ENCODE measurements at places on chromosomes 2 and 18.

DNA sequence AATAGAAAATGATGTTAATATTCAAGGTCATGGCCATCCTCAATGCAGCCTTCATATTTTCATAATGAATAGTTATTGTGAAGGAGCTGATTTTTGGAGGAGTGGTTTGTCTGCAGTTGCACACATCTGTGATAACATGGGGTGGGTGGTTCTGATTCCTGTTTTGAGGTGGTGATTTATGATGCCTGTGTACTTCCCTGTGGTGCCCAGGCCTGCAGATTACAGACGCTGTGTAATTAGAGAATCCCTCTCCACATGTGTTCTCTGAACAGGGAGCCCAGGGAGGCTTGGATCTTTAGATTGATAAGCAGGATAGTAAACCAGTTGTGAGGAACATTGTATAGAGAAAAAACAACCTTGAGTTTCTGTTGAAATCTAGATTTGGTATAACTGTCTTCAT is 117.5 kb downstream of the AGAP1 start:
- no peak for DNase-seq

DNA sequence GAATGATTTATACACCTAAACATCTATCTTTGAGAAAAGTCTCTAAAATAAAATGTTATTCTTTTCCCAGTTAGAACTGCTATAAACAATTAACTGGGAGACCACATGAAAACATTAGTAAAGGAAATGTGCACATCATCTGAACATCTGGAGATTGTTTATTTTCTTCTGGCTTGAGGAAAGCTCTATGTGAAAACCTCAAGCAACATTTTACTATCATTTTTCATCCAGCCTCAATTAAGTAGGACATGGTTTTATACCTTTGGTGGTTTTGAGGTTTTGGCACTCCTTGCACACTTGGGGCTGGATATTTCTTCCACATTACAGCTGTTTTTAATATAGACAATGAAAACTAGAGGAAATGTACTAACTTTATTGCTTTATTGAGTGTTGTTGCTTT is 609.5 kb upstream of the SLC8A1 start:
- no peak for DNase-seq

DNA sequence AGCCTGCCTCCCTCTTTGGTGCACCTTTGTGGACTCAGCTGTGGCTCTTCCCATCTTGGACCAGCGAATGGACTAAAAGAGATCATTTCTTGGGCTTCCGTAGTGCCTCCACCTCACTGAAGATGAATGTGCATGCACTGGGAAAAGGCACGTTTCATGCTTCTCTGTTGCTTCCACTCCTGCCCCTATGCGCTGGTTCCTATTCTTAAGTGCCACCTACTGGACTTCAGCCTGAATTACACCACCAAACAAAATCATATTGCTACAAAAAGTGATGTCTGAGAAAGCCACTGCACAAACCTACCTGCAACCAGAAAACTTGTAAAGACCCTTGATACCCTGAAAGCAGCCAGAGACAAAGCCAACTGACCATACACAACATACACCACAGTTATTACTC is 695.6 kb downstream of the TSN start:
- DNase-seq, result no peak

DNA sequence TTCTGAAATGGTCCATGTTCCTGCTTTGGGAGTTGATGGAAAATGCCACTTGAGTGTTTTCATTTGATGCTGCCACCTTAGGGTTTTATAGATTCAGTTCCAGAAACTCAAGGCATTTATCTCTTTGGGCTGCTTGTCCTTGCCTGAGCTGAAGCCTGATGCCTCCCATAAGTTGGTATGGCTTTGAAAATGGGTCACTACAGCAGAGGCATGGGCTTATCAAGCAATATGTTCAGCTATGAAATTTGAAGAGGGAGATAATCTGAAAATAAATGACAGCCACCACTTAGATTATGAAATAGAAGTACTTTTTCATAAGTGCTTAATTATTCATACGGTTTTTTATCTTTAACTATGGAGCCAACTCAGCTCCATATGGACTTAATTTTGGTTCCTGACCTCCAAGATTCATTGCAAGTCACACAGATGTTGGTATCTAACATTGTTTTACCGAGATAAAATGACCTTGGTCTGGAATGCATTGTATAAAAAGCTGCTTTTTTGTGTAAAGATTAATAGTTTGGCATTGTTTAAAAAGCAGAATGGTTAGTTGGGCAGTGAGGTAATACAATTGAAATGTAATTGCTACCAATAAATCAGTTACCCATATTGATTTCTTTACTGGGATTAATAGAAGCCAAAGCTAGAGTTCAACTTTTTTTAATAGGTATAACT is 4.5 kb downstream of the SLC14A1 start:
- DNase-seq, result no peak

DNA sequence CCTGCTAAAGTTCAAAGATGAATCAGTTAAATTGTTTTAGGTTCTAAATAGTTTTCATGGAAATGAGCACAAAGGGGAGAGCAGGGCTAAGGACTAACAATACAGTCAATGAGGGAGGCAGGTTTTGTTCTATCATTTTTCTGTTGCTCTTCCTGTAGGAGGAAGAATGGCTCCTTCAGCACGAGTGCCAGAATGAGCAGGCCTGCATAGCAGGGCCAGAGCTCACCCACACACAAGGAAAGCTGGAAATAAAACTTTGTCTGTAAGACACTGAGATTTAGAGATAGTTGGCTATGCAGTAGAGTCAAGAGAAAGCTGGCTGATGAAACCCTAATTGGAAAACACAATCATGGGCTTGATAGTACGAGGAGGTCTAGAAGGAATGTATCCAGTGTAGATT is 313.3 kb downstream of the MBD2 start:
- DNase-seq, result no peak

- DNase-seq, result no peak
Measured at GRCh38 chr18:13309031-13309747, 90.6 kb downstream of the LDLRAD4 start.

GRCh38 chr2:145041706-145042105 is 521.8 kb upstream of the ZEB2 start:
- no peak for DNase-seq

GRCh38 chr2:39728941-39729351 is 50.1 kb downstream of the THUMPD2 start:
- no peak for DNase-seq

DNA sequence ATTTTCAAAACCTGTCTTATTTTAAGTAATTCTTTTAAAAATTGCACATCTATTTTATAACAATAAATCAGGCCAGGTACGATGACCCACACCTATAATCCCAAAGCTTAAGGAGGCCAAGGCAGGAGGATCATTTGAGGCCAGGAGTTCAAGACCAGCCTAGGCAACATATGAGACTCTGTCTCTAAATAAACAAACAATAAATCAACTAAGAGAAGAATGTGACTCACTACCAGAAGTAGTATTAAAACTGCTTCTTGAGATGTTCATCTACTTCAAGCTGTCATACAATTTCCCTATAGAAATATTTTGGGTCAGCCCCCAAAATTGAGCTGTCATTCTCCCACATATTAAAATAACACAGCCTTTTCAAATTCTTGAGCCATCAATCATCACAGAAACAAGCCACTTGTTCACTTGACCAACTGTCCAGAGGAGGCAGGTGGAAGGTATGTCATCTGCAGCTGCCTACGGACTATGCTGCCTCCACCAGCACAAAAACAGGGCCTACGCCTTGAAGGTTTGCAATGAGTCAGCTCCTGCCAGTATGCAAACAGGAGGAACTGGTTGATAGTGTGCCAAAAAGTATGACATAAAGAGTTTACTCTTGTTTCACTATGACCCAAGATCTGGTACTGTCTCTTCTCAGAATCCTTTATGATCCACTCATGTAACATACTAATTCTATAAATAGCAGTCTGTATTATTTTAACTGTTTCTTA is 33.6 kb downstream of the KIDINS220 start:
- DNase-seq, result peak; percentile 3

- DNase-seq, result no peak
Measured at GRCh38 chr2:226123300-226123699, 676.3 kb downstream of the IRS1 start.

GRCh38 chr18:10814336-10814735 is 288.5 kb downstream of the NAPG start:
- no peak for DNase-seq

GRCh38 chr2:21519821-21520220 is 396.1 kb downstream of the TDRD15 start:
- DNase-seq, result no peak

- no peak for DNase-seq
Measured at GRCh38 chr2:158753641-158754611, 41.2 kb upstream of the DAPL1 start.

DNA sequence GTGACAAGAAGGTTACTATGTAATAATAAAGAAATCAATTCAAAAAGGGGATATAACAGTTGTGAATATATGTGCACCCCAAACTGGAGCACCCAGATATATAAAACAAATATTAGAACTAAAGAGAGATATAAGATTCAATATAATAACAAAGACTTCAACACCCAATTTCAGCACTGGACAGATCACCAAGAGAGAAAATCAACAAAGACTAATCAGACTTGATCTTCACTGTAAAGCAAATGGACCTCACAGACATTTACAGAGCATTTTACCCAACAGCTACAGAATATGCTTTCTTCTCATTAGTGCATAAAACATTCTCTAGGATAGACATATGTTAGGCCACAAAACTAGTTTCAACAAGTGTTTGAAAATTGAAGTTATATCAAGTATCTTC is 287.7 kb downstream of the DSC3 start:
- no peak for DNase-seq

GRCh38 chr2:10382354-10383061 is 65.6 kb downstream of the ODC1 start:
- no peak for DNase-seq

GRCh38 chr2:146952696-146953095 is 892.1 kb upstream of the ACVR2A start:
- no peak for DNase-seq

DNA sequence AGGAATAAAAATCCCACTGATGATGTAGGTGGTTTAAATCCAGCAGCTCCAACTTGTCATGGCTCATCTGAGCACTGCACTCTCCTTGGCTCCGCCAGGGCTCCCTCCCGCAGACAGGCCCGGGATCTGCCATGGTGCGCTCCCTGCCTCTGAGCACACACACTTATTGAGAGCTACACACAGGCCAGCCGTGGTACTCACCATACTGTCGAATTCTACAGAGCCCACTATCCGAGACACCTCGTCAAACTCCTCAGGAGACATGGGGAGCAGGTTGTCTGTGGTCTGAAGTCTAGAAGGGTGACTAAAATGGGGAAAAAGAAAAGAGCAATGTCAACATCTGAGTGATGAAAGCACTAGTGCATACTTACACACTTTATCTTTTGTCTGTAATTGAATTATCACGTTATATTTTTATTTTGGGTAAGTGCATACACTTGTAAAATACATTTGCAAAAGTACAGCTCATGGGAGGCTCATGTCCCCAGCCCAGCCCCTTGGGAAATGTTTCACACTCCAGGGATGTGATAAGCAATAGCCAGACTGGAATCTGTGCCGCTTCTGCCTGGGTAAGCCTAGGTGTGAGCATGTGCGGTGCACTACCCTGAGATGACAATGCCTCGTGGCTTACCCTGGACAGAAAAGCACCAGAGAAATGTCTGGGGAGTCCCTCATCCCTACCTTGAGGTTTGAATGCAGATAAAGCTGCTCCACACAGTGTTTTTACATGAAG is 39.2 kb downstream of the STAT1 start:
- DNase-seq, result no peak

DNA sequence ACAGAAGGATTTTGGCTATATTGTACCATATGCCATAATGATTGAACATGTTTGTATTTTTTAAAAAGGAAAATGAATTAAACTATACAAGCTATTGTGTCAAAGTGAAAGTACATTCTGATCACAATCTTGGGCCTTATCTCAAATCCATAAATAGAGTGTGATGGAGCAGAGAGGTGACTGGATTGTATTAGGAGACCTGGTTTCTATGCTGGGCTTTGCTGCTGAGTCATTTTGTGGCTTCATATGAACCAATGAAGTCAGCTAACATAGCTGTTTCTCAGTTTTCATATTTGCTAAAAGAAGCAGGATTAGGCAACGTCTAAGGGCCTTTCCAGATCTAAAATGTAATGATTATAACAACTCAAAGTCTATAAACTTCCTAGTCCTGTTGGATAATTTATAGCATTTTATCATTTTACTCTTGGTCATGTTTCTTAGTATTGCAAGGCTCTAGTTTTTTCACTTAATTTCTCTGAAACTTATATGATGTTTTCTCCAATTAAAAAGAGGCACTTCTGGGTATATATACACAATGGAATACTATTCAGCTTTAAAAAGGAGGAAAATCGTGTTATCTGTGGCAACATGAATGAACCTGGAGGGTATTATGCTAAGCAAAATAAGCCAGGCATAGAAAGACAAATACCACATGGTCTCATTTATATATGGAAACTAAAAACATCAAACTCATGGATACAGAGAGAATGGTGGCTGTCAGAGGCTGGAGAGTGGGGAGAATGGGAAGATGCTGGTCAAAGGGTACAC is 112.3 kb downstream of the MEP1B start:
- DNase-seq, result no peak

- no peak for DNase-seq
Measured at GRCh38 chr2:180819106-180819505, 161.3 kb upstream of the UBE2E3 start.

DNA sequence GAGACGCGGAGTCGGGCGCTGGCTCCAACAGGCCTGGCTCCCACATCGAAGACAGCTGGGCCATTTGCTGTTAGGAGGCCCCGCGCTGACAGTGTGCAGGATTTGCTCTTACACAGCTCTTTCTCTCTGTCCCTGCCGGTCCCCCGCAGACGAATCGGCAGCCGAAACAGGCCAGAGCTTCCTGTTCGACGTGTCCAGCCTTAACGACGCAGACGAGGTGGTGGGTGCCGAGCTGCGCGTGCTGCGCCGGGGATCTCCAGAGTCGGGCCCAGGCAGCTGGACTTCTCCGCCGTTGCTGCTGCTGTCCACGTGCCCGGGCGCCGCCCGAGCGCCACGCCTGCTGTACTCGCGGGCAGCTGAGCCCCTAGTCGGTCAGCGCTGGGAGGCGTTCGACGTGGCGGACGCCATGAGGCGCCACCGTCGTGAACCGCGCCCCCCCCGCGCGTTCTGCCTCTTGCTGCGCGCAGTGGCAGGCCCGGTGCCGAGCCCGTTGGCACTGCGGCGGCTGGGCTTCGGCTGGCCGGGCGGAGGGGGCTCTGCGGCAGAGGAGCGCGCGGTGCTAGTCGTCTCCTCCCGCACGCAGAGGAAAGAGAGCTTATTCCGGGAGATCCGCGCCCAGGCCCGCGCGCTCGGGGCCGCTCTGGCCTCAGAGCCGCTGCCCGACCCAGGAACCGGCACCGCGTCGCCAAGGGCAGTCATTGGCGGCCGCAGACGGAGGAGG is 3.5 kb downstream of the GDF7 start:
- DNase-seq, result no peak

DNA sequence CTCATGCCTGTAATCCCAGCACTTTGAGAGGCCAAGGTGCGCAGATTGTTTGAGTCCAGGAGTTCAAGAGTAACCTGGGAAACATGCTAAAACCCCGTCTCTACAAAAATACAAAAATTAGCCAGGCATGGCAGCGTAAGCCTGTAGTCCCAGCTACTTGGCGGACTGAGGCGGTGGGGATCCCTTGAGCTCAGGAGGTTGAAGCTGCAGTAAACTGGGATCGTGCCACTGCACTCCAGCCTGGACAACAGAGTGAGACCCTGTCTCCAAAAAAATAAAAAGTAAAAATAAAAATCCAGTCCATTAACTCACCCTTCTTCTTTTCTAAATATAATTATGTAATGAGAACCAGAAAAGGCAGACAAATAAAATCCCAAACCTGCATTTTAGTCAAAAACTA is 8.2 kb downstream of the BAZ2B start:
- no peak for DNase-seq
